Kidney epithelial cell (primary cell): ENCODE measurements at places on chromosomes 16 and 17.

DNA sequence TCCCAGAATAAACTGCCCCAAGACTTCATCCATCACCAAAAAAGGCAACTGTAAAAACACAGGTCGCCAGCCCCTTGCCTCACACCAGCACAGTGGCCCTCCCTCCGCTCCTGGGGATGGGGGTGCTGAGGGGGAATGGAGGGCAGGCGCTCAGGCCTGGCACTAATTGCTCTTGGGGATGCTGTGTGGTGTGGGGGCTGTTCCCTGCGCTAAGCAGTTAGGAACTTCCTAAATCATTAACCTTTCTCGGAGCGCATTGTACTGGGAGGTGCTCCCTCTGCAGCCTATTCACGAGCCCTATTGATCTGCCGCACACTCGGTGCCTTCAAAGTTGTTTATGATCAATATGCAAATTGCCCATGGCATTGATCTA, 199.9 kb downstream of the ZFHX3 start:
- DNase-seq: no peak

- DNase-seq: no peak
These were observed 369.1 kb downstream of the XYLT1 start for GRCh38 chr16:17101646-17102045.

DNA sequence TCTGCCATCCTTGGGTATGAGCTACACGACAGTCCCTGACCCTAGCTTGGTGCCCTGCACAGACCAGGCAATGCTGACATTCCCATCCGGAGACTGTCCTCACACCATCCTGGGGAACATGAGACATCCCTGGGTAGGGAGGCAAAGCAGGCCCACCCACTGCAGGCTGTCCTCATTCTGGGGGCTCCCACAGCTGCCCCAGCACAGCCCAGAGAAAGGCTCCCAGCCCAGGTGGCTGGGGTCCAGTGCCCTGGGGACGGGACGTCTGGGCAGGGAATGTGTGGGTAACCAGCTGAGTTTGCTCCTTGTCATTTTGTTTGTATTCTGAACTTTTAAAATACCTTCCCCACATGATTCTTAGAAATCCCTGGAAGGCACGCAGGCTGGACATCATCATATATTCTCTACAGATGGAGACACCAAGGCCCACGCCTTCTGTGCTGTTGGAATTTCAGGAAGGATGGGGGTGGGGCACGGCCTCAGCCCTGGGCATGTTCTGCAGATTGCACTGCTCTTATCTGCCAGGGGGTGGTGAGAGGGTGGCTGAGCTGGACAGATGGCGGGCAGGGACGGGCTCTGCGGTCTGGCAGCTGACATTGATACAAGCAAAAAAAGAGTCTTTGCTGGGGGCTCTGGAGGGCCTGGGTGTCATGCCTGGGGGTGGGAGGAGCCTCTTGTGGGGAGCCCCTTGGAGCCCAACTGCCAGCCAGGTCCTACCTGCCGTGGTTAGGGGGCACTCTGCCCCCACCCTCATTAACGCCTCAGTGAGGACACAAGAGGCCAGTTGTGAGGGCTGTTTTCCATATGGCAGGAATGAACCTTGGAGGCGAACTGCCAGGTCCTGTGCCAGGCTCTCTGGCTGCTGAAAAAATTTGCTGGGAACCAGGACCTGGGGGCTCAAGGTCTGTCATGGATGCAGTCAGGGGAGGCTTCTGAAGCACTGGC, 28.4 kb downstream of the LRRC75A start:
- no peak for DNase-seq

GRCh38 chr17:60744355-60744966, 66.8 kb downstream of the BCAS3 start:
- DNase-seq: no peak

- no peak for DNase-seq
These were observed 230.6 kb downstream of the IRF8 start for GRCh38 chr16:86129541-86129940.
